ENCODE measurements at places on chromosomes 4 and X.
A peak's percentile ranks its signal among the peaks of the same experiment; 100 is the strongest.

DNA sequence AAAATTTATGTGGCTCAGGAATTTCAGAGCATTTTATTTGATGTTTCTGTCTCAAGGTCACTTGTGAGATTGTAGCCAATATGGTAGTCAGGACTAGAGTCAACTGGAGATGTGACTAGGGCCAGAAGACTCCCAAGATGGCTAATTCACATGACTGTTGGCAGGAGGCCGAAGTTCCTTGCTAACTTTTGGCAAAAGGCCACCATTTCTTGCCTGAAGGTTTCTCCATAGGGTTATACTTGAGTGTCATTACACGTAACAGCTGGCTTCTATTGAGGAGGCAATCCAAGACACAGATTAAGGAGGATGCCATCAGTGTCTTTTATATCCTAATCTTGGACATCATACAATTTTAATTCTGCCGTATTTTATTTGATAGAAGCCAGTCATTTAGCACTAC lies 162.3 kb upstream of the MAOA start:
- DNase-seq: no peak

DNA sequence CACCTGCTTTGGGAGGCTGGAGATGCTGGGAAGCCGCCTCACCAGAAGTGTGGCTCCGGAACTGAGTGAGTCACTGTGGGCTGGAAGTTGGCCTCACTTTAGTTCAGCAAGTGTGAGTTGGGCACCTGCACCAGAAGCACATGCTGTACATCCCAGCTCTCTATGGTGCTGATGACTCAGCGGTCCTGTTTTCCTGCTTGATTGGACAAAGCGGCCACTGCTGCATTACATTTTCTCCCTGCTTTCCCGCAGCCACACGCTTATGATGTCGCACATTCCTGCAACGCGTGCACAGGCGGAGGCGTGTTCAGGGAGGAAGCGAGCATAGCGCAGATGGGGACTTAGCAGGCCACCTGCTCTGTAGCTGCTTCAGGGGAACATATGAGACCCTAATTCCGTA lies 26.7 kb upstream of the CLDN34 start:
- no peak for DNase-seq

GRCh38 chr4:166165829-166166420 lies 292.9 kb downstream of the TLL1 start:
- DNase-seq: no peak

GRCh38 chr4:102826105-102826889 lies 1.1 kb downstream of the UBE2D3 start:
- no peak for DNase-seq

DNA sequence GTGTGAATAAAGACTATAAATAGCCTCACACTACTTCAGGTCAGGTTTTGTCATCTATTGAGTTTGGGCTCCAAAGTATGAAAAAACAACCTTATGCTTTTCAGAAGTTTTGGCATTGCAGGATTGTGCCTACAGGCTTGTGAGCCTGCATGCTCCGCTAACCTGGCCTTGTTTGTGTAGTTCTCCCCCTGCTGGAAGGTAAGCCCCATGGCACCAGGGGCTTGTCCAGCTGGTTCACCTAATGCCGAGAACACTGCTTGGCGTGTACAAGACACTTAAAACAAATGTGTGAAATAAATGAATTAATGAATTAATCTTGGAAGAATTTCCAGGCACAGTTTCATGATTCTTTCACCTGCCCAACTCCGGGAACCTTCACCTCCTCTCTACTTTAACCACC lies 1.8 kb upstream of the HSD17B10 start:
- DNase-seq: peak; percentile 71

- DNase-seq: no peak
Measured at GRCh38 chrX:7062903-7063302, 84.6 kb upstream of the STS start.

GRCh38 chr4:144376866-144377265 lies 236.3 kb upstream of the GYPA start:
- DNase-seq: no peak

DNA sequence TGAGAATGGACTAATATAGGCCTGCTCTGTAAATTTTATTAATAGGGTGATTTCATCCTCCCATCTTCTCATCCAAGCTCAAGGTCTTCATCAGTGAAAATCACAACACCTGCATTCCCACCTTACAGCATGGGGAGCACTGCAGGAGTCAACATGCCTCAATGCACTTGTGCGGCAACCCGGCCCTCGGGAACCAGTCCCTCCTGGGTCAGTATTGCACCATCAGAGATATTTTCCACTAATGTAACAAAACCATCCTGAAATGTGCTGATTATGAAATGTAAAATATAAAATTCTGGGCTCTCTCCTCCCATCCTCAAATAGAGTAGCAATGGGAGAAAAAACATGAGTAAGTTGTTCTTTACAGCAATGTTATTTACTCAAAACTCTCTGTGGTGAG lies 13.0 kb downstream of the USP46 start:
- DNase-seq: no peak

DNA sequence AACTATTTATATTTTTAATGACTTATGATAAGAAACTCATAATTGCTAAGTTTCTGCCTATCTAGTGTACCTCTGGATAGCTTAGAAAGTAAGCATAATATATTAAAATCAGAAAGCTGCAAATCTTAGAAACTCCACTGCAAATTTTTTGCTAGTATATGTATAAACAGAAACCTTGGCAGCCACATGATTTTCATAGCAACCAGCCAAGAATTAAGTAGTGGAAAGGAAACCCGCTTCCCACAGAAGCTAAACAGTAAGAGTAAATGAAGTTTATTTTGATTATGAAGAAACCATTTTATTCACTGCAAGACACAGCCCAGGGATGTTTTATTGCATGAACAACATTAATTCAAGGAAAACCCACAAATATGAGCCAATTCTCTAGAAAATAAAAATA lies 872.5 kb upstream of the ADGRL3 start:
- DNase-seq: no peak

DNA sequence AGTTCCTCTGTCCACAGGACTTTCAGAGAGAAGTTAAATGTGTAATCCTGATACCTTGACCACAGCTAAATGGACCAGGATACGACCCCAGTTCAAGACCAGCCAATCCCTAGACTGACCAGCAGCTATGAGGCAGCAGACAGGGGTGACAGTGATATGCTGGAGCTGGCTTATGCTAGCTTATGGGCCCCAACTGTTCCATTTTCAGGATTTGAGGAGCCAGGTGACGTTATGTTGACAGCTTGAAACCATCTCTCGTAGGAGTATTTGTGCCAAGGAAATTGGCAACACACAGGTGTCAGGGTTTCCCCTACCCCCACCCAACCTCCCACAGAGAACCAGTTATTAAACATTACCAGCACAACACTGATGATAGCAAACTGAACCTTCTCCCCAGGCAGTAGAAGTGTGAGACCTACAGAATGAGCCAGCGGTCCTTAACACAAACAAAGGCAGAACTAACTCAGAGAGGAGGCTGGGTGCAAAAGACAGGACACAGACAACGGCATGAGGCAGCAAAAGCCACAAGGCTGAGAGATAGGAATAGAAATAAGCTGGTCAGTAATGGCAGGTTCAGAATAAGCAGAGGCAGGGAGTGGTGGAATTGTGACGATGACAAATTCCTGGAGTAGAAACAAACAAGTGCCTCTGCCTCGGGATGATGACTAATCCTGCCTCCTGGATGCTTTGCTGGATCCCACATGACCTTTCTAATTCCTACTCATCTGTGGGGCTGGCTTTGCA lies 85.6 kb upstream of the CPEB2 start:
- no peak for DNase-seq

DNA sequence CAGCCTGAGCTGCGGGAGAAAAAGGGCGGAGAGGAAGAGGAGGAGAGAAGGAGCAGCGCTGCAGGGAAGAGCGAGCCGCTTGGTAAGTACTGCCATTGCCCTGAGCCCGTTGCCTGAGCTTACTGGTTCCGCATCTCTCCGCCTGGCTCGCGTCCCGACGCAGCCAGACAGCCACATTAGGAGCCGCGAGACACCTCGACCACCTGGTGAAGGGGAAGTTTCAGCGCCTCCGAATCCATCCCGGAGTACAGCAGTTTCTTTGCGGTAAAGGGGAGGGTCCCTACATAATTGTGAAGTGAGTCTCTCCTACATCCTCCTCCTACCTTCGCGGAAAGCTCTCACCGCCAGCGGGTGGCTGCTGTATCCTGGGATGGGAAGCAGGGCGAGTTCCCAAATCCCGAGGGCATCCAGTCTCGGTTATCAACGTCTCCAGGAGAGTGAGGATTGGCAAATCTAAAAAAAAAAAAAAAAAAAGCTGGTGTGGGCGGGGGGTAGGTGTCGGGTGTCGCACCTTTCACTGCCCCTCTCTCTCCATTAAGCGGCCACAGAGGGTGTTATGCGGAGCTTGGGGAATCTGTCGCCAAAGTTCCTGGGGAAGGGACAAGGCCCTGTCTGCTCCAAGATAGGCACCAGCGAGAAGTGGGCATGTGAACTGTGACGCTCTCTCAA lies 7.9 kb downstream of the TBX22 start:
- no peak for DNase-seq

- no peak for DNase-seq
Measured at GRCh38 chr4:182937268-182938204, 20.4 kb upstream of the DCTD start.

DNA sequence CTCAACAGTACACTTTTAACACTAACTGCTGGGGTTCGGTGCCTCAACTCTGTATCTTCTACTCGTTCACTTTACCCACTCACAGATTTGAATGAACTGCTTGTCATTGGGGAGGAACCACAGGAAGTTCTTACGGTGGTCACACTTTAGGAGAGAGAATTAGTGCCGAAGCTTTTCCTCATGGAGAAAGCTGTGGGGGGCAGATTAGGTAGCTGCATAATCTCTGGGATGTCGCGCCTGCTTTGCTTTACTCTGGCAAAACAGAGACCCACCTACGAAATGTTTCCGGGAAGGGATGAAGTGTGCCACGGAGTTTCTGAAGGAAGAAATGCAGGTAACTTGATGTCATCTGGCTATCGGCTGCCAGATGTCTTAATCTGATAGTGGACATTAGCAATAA lies 949.7 kb upstream of the TENM3 start:
- DNase-seq: no peak

DNA sequence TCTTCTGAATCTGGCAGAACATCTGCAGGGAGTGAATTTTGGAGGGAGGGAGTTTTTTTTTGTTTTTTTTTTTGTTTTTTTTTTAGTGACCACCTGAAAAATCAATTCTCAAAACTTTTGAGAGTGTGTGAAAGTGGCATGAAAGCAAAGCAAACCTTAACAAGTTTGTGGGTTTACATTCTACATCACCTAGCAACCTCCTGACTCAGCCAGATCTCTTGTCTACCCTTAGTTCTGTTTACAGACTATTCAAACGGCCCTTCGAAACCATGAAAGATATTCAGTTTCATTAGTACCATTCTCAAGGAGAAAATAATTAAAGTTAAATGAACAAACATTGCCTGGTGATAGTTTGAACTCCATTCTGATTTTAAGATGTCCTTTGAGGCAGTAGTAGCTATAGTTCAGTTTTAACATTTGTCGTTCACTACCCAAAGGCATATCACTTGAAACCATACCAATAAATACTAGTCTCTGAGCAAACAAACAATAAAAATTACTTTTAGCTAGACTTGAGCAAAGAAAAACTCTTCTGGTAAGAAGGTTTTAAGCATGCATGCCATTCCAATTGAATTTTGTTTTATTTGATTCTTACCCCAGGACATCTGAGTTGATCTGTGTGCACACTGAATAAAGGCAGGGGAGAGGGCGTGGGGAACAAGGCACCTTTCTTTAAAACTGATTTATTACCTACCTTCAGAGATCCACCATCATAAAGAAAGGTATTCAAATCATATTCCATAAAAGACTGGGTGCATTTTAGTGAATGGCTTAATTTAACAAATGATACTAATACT lies 137.7 kb downstream of the ARX start:
- no peak for DNase-seq

GRCh38 chr4:155173371-155173770 lies 35.1 kb upstream of the NPY2R start:
- no peak for DNase-seq

- DNase-seq: no peak
Measured at GRCh38 chr4:20260821-20261220, 9.1 kb downstream of the SLIT2 start.

DNA sequence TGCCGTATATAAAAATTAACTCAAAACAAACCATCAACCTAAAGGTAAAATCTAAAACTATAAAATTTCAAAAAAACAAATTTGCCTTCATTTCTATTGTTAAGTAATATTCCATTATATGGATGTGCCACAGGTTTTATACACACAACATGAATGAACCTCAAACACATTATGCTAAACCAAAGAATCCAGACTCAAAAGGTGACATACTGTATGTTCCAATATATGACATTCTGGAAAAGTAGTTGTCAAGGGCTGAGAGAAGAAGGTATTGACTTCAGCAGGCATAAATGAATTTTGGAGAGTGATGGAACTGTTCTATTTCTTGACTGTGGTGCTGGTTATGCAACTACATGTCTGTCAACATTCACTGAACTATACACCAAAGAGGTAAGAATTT lies 56.6 kb downstream of the CNOT6L start:
- no peak for DNase-seq

- DNase-seq: no peak
Measured at GRCh38 chrX:148309413-148309812, 191.0 kb upstream of the AFF2 start.

DNA sequence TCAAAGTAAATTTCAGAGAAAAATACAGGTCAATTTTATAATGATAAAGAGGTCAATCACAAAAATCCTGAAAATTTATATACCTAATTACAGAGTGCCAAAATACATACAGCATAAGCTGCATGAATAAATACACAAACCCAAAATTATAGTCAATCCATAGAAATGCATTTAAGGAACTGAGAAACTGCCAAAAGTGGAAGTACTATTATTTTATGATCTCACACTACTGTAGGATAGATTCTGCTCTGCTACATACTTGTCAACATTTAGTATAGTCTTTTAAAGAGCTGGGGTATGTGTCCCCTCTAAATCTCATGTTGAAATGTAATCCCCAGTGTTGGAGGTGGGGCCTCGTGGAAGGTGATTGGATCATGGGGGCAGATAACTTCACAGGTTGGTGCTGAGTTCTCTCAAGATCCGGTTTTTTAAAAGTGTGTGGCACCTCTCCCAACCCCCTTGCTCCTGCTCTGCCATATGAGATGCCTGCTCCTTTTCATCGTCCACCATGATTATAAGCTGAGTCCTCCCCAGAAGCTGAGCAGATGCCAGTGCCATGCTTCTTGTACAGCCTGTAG lies 31.8 kb downstream of the CHIC2 start:
- no peak for DNase-seq

GRCh38 chr4:108024878-108025165 lies 35.1 kb downstream of the HADH start:
- DNase-seq: no peak

- no peak for DNase-seq
Measured at GRCh38 chr4:2186133-2186864, 55.6 kb downstream of the HAUS3 start.

DNA sequence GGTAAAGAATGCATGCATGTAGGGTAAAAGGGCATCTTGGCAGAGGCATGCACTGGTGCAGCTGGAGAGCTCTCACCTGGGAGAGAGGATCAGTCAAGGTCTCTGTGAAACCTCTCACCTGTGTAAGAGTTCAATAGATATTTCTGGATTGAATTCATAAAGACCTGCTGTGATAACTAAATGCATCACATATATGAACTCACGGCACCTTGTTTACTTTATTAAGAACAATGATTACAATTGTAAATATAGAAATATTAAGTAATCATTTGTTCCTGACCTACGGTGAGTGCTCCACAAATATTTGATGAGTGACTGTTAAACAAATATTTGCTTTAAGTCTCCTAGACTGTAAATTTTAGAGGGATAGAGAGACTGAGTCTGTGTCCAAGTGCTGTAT lies 85.9 kb upstream of the PAQR3 start:
- DNase-seq: no peak
